NCI-H2107 (cell line): ENCODE measurements at places on chromosomes 4 and X.

GRCh38 chrX:134676436-134676835 lies 18.2 kb upstream of the PLAC1 start:
- no peak for DNase-seq

- DNase-seq: no peak
Observed at GRCh38 chr4:122119739-122120138, 32.4 kb upstream of the BLTP1 start.

DNA sequence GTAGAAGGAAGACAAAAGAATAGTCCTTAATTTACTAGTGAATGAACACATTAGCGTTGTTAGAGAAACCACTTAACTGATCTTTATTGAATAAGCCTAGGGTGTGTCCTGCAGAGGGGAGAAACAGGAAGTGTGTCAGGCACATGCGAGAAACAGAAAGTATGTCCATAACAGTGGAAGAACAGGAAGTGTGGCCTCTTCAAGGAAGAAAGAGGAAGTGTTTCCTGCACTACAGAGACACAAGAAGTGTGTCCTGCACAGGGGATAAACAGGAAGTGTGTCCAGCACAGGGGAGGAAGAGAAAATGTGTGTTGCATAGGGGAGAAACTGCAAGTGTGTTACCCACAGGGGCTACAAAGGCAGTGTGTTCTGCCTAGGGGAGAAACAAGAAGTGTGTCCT lies 539.6 kb upstream of the PRKX start:
- DNase-seq: no peak

- DNase-seq: no peak
Observed at GRCh38 chr4:88758264-88758663, 60.6 kb upstream of the NAP1L5 start.

- DNase-seq: no peak
Observed at GRCh38 chr4:151541389-151542071, 132.6 kb downstream of the FHIP1A start.

GRCh38 chr4:97386969-97387368 lies 756.3 kb downstream of the STPG2 start:
- DNase-seq: no peak

DNA sequence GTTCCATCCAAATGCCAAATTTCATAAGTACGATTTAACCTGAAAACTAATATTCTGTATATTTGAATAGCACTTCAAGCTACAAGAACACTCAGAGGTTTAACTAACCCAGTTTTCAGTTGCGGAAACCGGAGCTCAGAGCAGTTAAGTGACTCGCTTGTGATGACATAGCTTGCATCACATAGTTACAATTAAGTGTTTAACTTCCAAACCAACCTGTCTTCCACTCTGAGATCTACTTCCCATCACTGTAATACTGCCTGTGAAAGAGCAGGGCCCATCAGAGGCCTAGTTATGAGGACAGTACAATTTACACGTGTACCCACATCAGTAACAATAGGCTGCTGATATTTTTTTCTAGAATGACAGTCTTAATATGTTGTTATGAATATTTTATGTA lies 120.3 kb downstream of the MAD2L1 start:
- no peak for DNase-seq

DNA sequence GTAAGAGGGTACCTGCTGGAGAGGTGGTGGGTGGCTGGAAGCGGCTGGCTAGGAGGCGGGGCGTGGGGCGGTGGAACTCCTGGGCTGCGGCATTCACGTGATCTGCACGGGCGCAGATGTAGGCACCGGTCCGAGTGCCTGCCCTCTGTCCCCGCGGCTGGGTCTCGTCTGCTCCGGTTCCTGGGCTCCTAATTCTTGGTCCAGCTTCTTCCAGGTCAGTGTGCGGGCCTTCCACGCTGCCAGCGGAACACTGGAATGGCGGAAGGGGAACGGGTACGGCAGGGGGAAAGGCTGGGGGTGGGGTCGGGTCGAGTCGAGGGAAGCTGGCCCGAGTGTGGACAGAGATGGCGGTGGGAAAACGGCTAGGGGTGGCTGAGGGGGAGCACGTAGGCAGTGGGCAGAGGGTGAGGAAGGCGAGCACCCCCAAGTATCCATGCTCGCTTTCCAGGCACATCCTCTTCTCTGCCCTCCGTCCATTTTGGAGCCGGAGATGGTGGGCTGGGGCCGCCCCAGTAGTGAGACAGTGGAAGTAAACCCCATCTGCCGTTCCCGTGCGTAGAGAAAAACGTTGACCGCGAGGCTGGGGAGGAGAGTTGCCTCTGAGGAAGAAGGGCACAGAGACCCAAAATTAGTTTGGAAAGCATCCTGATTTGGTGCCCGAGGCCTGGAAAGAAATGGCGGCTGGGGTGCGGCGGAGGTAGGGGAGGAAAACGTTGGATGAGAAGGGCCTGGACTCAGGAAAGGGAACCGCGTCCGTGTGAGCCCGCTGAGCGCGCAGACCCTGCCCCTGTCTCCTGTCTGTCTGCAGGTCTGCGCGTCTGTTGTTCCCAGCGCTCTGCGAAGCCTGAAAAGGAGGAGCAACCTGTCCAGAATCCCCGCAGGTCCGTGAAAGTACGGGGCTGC lies at the start of gene TCEAL4:
TSS of gene TCEAL4 (plus strand) at position 105 of the 903 bp plus-strand sequence. CDS start 1,161 bp downstream, outside the sequence.
- peak; percentile 42 for DNase-seq

DNA sequence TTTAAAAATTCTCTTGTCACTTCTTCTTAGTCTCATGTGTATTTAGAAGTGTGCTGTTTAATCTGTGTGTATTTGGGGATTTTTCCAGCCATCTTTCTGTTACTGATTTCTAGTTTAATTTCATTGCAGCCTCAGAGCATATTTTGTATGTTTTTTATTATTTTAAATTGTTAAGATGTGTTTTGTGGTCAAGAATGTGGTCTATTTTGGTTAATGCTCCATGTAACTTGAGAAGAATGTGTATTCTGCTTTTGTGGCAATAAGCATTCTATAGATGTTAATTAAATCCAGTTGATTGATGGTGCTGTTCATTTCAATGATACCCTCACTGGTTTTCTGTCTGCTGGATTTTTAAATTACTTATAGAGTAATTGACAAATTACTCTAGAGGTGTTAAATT lies 38.9 kb downstream of the ANXA10 start:
- DNase-seq: no peak
